ENCODE measurements at places on chromosomes 7 and 10.

DNA sequence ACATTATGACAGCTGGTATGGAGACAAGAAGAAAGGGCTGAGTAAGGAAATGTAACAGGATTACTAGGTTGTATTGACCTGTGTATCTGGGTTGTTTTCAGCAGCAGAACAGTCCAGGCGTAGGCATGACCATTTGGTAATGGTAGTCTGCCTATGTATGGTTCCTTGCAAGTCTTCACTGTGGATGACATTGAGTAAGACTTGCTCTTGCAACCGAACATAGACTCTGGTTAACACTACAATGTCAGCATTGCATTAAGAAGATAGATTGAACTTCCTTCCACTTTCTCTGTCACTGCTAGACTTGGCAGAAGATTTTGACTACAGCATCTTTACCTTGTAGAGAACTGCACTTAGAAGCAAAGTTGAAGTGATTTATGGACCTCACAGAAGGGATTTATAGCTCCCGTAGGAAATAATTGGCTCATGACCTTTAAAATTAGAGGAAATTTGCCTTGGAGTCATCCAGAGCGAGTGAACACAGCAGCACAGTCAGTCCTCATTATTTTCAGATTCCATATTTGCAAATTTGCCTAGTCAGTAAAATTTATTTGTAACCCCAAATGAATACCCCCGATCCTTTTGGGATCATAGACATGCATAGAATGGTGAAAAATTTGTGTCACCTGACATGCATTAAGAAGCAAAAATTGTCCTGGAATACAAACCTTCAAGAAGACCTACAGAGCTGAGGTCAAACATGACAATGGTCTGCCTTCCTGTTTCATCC, 79.6 kb upstream of the STRIP2 start:
- DNase-seq = no peak

GRCh38 chr7:131517218-131517923, 39.1 kb downstream of the PODXL start:
- no peak for DNase-seq

- DNase-seq = no peak
These were observed 177.2 kb upstream of the KLF14 start for GRCh38 chr7:130910949-130911944.

- DNase-seq = no peak
These were observed 1051.1 kb upstream of the AUTS2 start for GRCh38 chr7:68547181-68547580.

- DNase-seq = peak; percentile 24
These were observed at the start of gene GIMAP6 for GRCh38 chr7:150631866-150632864. TSS of gene GIMAP6 (minus strand) at chr7:150632385. CDS start at chr7:150630142, 2,243 bp downstream.

DNA sequence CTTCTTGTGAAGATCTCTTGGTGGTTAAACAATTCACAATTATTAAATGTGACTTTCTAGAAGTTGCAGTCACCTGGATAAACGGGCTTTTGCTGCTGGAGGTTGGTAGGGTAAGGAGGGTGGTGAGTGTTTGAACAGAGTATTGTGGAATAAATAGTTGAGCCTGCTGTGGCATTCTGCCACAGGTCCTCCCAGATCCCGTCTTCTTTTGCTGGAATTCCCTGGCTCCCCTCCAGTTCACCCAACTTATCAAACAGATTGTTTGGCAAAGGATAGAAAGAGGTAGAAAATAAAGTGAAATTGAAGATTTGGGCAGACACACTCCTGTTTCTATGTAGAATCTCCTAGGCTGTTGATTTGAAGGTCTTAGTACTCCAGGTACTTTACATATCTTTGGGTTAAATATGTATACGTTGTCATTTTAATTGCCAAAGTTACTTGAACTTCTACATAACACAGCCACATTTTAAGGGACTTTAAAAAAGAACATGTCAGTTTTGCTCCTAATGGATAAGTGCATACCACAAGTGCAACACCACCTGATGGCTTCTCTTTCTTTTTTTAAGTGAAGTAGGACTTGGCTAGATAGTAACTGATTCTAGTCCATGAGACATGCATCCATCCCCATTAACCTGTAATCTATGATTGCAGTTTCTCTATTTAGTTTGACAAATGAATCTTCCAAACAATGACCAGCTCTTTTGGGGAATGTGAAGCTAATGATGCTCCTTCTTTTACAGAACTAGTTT, 83.0 kb downstream of the ARL4A start:
- DNase-seq = no peak

- DNase-seq = no peak
These were observed 53.2 kb upstream of the TFEC start for GRCh38 chr7:116083796-116084195.
